Calu3 (cell line): ENCODE measurements at places on chromosomes 12 and 14. TPM values are rescaled to one million over a fixed set of nuclear protein-coding genes. Genes with fewer than 3 reads are reported as not detected.
A peak's percentile ranks its signal among the peaks of the same experiment; 100 is the strongest.

DNA sequence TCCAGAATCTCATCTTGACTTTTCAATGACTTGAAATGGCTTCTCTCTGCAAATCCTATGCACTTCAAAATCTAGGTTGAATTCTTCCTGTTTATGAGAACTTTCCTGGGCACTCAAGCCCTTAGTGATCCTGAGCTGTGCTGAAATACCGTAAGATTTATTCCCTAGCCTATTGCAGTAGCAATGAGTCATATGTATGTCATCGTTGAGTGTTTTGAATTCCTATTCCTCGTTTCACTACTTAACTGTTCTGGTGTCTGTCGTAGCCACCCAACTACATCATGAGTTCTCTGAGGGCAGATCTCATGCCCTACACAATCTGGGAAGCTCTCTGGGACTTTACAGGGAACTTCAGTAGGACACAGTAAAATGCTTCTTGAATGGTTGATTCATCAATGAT is 190.8 kb upstream of the TMEM132C start:
- DNase-seq: no peak

DNA sequence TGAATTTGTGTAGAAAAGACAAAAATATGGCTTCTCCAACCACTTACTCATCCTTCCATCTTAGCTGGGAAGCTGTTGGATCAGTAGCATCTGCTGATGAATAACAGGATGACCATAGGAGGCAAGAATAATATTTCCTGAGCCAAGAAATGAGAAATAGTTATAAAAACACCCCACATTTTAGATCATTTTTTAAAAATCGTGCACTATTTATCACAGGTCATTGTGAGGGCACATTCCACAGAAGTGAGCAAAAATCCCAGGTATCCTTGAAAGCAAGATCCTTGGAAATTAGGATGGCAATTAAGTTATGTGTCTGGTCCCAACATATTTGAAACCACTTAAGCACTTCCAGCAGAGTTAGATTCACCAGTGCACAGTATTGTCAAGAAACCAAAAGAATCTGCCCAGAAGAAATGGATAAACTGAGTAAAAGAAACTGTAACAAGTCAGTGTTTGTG is 8.4 kb downstream of the FAR2 start:
- DNase-seq: no peak

- no peak for DNase-seq
These were observed 18.6 kb downstream of the C12orf75 start for GRCh38 chr12:105349138-105349537.

- DNase-seq: no peak
These were observed 36.9 kb upstream of the TSPAN8 start for GRCh38 chr12:71194657-71195056.

GRCh38 chr14:51738754-51739153 is 87.0 kb downstream of the FRMD6 start:
- DNase-seq: peak; percentile 4

OSBPL8 gene
- 62.0 and 64.9 TPM in 2 replicates for total RNA-seq

- DNase-seq: no peak
These were observed 38.6 kb upstream of the NRXN3 start for GRCh38 chr14:78131616-78132015.

DNA sequence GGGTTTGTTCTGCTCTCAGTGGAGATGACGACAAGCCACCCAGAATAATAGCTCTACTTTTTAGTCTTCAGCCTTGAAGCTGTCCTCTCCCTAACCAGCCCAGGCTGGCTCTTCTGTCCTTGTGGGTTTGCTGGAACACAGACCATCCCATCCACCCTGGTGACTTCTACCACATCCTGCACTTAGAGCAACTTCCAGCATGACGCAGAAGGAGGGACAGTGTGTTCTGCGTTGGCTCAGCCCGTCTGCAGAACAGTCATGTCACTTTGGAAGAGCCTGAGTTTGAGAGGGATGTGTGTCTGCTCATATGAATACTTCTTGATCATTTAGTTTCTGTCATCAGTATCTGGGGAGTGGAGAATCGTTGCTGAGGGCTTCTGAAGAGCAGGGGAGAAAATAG is 198.0 kb downstream of the CACNA1C start:
- no peak for DNase-seq

DNA sequence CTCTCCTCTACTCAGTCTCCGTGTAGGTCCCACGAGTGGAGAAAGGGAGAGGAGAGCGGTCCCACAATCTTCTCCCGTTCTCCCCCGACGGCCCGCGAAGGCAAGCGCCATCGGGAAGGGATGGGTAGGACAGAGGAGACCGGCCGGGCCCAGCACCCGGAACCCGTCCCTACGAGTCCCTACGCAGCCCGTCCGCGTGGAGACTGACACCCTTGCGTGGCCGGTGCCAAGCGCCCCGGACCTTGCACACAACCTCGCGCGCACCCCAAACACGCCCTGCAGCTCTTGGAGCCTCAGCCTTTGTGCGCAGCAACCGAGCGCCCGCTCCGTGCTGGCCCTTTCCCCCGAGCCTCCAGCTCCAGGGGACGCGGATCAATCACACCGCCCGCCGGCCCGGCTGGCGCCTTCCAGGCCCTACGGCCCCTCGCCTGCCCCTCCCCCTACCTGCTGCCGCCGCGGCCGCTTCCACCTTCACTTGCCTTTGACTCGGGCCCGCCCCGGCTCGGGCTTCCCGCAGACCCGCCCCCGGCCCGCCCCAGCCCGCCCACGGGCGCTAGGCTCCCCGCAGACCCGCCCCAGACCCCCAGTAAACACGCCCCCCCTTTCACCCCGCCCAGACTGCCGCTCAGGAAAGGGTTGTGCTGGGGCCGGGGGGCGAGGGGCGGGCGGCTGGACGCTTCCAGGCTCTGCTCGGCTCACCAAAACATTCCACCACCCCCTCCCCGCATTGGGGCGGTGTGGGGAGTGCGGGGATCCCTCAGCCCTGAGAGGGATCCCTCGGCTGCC is at the start of gene NDRG2:
NDRG2 (minus strand) TSS at position 477 of the 786 bp plus-strand sequence. CDS start 1,746 bp downstream, outside the sequence.
- peak; percentile 69 for DNase-seq

- no peak for DNase-seq
These were observed 69.9 kb downstream of the CMKLR1 start for GRCh38 chr12:108269224-108269623.

DNA sequence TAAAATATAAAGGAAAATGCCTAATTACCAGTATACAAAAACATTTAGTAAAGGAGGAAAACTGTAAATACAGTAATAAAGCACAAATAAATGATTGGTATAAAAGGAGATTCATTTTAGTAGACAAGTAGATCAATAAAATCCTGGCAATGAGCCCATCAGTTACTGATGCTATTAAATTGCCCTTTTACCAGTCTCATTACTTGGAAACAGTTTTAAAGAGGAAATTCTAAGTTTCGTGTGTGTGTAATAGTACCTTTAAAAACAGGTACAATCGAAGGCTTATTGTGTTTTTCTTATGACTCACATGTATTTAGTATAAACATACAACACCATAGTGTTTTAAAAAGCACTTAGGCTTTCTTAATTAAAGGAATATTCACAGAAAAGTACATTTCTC is 46.4 kb upstream of the SYT10 start:
- peak; percentile 49 for DNase-seq

ACSM4 gene
- not detected in 2 replicates for total RNA-seq

GRCh38 chr12:52772772-52773171 is 4.4 kb downstream of the KRT76 start:
- DNase-seq: no peak

DNA sequence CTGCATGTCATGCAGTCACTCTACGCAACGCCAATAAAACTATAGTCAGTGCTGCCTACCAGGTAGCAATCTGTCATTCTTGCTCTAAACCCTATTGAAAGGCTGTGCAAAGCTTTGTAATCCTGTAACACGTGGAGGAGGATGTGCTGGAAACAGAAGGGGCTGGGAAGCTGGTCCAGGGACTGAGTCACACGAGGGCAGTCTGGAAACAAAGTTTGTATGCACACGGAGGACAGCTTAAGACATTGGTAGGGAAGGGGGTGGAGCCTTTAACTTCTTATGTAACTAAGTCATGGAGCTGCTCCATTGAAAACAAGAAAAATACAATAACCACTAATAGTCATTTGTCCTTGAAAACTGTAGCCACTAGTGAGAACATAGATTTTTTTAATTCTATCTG is 128.0 kb downstream of the BCAT1 start:
- DNase-seq: no peak

DNA sequence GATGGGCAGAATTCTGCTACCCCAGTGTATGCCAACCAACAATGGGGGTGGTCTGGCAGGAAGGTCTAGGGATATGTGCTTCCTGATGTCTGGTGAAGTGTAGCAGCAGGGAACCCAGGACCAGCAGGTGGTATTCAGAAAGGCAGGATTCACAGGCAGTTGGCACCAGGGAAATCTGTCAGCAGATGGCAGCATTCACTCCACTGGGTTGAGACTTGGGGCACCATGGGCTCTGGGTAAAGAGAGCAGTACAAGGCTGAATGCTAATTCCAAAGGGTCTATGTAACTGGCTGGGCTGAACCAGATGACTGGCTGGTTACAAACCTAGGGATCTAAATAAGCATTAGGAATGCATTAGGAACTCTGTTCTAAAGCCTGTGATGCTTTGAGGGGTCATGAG is 466.9 kb upstream of the STXBP6 start:
- no peak for DNase-seq

SLC25A21 gene
- total RNA-seq: 1.2 and 1.4 TPM in 2 replicates

TAS2R9 gene
- total RNA-seq: not detected in 2 replicates

GPR137C gene
- total RNA-seq: 2.0 and 2.3 TPM in 2 replicates

IL26 gene
- not detected in 2 replicates for total RNA-seq

GRCh38 chr14:105525861-105526775 is at the start of gene TMEM121:
Gene TMEM121 (plus strand): TSS chr14:105526583. CDS start chr14:105528835, 2,252 bp downstream.
- DNase-seq: peak; percentile 25

ATF7 gene
- total RNA-seq: 18.0 and 24.9 TPM in 2 replicates

DNA sequence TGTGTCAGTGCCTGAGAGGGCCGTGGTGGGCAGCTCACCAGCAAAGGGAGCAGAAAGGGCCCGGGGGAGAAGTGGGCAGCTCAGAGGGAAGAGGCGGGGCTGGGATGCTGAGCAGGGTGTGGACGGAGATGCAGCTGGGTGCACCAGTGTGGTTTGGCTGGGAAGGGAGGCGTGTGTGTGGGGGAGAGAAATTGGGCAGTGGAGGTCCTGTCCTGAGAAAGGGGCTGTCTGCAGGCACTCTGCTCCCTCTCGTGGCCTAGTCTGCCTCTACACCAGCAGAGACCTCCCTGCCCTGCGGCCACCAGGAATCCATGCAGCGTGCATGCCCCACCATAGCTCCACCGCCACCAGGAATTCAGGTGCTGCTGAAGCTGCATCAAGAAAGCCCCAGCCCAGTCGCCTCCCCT is 6.4 kb downstream of the TMEM121 start:
- DNase-seq: peak; percentile 50

CCDC196 gene
- total RNA-seq: not detected in 2 replicates

ERO1A gene
- 117 and 129 TPM in 2 replicates for total RNA-seq

PZP gene
- not detected in 2 replicates for total RNA-seq

DNA sequence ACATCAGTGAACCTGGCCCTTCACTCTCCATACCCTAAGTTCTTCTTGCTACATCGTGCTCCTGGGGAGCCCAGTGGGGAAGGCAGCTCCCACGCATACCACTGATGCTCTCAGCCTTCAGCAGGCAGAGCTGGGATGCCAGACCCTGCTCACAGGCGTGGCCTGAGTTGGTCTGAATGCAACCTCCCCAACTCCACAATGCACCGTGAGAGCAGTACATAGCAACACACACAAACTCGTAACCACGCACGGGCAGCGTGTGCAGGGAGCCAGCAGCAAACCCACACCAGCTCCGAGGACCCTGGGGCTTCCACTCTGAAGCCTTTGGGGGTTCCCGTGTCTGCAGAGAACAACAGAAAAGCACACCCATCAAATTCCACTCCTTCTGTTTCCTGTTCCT is 37.3 kb downstream of the ANO2 start:
- no peak for DNase-seq

COX8C gene
- not detected in 2 replicates for total RNA-seq

GRCh38 chr12:106299202-106299774 is 3.2 kb upstream of the TCP11L2 start:
- DNase-seq: no peak

GRCh38 chr12:92047393-92047826 is 98.2 kb downstream of the BTG1 start:
- no peak for DNase-seq

DNA sequence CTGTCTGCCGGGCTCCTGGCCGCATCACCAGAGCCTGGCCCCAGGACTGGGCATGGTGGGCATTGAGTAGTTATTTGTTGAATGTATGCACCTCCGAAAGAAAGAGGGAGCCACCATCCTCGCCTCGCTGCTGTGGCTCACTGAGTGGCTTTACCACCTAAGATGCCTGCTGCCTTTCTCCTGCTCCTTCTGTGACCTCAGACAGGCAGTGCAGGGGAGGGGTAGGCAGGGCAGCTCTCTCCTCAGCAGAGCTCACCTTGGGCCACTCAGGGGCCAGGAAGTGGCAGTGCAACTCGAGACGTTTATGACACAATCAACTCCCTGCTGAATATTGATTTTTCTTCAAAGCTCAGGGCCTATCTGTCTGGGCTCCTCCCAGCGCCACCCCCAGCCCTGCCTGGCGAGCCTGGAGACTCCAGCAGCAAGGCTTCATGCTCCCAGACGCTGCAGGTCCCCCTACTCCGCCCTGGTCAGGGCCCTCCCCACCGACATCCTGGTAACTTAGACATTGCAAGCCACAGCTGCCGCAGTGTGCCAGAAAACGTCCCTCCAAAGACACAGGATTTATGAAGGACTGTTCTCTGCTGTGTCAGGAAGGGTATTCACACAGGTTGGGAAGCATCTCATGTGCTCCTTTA is 84.3 kb upstream of the DIO3 start:
- DNase-seq: peak; percentile 90

DNA sequence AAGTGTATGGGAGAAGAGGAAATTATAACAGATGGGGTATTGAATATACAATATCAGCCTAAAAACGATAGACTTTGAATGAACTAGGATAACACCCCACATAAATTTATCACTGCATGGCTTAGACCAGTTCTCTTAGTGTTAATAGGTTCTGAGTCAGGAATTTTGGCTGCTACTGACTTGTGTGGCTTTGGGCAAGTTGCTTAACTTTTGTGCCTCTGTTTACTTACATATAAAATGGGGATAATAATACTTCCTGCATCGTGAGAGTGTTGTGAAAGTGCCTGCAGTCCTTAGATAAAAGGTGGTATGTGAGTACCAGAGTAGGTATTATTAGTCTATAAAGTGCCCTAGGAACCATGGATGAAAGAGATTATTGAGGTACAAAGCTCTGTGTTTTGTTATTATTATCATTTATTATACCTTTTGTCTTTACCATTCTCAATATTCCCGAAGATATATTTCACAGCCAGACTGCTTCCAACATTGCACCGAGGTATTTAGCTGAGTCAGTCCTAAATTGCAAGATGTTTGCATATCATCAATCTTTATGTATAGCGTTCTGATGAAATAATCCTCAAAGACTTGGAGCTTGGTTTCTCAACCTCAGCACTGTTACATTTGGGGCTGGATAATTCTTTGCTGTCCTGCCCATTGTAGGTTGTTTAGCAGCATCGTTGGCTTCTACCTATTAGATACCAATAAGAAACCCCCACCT is 2.3 kb upstream of the PAWR start:
- no peak for DNase-seq

DNA sequence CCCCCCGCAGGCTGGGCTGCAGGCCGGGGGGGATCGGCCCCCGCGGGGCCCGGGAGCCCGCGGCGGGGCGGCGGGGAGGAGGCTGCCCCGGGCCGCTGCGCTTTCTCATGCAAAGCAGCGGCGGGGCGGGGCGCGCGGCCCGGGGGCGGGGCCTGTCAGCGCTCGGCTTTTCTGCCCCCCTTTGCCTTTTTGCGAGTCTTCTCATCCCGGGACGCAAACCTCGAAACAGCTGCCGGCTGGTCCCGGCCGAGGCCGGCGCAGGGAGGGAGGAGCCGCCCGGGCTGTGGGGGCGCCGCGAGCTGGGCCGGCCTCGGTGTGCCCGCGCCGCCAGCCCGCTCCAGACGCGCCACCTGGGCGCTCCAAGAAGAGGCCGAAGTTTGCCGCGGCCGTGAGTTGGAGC is at the start of gene FZD10:
FZD10 (plus strand) TSS at position 198 of the 400 bp plus-strand sequence. CDS start 479 bp downstream, outside the sequence.
- DNase-seq: no peak
